ENCODE measurements at places on chromosomes 7 and 10.

DNA sequence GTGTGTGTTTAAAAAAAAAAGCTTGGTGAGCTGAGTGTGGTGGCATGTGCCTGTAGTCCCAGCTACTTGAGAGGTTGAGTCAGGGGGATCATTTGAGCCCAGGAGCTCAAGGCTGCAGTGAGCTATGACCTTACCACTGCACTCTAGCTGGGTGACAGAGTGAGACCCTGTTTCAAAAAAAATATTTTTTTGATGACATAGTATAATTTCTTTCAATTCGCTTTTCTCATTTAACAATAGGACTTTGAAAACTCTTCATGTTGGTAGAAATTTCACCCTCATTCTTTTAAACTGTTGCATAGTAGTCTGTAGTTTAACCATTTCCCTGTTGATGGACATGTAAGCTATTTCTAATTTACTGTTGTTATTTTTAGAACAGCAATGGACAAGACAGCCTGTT is 55.7 kb upstream of the EXOC6 start:
- no peak for DNase-seq

DNA sequence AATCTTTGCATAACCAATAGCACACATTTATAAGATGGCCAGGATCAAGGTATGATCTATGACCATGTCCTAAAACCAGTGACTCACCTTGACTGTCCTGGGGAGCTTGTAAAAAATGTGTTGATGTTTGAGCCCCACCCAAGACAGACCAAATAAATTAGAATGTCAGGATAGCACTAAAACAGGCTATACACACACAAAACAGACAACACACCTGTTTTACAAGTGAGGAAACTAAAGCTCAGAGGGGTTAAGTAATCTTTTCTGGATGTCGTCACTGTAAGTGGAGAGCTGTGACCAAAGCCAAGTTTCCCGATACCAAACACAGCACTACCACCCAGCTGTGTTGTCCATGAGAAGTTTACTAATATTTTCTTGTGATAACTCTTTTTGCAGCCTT is 84.5 kb downstream of the AVL9 start:
- no peak for DNase-seq

DNA sequence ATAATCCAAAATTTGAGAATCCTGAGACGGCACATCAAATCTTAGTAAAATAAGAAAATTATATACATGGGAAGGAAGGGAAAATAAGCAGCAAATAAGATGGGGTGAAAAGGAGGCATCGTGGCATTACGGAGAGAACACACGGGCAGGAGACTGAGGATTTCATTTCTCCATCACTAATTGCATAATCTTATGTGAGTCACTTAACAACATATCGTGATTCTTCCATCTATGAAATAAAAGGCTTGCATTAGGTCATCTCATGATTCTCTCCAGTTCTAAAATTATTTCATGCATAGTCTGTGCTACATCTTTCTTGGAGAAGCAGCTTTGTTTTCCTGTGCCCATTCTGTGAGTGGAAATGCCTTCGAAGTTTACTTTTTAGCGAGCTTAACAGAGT is 288.7 kb downstream of the LRMDA start:
- DNase-seq, result no peak

GRCh38 chr10:91391920-91392319 is 18.2 kb upstream of the HECTD2 start:
- no peak for DNase-seq

DNA sequence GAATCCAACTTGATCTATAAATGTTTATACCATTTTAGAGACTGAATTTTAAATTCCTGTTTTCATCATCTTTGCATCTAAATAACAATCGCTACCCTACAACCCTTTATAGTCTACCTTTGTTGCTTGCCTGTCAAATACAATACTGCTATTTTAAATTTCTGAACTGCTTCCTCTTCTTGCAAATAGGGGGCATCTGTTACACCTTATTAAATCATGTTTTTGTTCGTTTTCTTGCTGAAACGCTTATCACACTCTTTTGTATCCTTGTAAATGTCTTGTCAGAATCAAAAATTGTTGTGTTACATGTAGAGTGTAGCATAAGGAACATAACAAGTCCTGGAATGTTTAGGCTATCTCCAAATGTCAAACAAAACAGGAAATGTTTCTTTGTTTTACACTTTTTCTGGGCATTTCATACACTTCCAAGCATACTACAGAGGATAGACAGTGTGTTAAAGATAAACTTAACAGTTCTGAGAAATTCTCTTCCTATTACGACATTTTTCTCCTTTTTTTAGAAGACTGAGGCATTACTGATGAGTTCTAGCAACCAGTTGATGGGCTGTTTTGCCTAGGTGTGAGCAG is 281.3 kb downstream of the GPR158 start:
- no peak for DNase-seq

DNA sequence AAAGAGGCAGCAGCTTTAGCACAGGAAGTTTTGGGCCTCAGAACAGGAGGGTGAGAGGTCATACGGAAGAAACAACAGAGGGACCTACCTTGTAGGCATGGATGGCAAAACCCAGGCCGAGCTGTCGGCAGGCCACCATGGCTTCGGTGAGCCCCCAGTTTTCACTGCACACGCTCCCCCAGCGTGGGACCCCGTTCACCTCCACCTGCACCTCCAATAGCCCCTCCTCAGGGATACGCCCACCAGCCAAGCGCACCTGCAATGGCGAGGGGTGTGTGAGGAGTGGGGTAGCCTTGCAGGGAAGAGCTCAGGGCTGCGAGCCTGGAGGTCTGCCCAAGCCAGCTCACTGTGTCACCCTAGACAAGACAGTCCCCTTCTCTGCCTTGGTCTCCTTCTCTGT is 11.3 kb downstream of the LOXL4 start:
- DNase-seq, result no peak

GRCh38 chr7:84675633-84676034 is 481.0 kb upstream of the SEMA3A start:
- DNase-seq, result no peak

- no peak for DNase-seq
Measured at GRCh38 chr7:47407821-47408674, 173.9 kb downstream of the TNS3 start.

DNA sequence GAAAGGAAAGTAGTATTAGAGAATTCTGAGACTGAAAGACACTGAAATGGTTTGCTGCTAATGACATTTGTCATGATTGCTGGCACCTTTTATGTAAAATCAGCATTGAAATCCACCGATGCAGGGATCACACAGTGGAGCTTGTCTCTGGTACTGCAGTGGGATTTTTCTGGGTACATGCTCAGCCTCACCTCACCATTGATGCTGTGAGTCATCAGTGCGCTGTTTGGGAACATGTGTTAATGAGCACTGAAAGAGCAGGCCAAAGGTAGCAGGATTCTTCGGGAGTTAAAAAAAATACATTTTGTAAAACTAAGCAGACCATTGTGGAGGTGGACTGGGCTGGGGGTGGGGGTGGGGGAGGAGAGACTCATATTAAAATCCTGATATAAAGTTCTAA is 174.9 kb downstream of the CREB5 start:
- DNase-seq, result no peak

DNA sequence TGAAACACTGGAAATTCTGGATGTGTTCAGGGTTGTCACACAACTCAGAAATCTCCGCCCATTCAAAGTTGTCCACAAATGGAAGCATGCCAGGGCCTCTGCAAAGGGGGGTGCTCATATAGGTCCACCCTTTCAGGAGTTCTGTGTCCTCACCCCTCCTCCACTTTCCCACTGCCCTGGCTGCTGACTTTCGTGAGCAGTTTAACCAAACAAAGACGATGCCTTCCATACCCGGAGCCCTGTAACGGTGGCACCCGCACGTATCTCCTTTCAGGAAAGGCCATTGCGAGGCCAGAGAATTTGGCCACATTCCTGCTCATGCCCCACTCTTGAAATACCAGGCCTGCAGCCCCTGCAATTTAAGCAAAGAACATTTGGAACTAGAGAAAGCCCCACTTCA is 1.4 kb downstream of the CPXM2 start:
- DNase-seq, result no peak

GRCh38 chr7:99392659-99393354 is 15.6 kb downstream of the PDAP1 start:
- DNase-seq, result peak; percentile 71

- DNase-seq, result no peak
Measured at GRCh38 chr7:27244488-27245123, 2.0 kb downstream of the EVX1 start.

GRCh38 chr10:15863323-15863722 is 3.0 kb upstream of the MINDY3 start:
- no peak for DNase-seq

GRCh38 chr7:101169838-101170551 is 4.6 kb upstream of the VGF start:
- DNase-seq, result peak; percentile 63

DNA sequence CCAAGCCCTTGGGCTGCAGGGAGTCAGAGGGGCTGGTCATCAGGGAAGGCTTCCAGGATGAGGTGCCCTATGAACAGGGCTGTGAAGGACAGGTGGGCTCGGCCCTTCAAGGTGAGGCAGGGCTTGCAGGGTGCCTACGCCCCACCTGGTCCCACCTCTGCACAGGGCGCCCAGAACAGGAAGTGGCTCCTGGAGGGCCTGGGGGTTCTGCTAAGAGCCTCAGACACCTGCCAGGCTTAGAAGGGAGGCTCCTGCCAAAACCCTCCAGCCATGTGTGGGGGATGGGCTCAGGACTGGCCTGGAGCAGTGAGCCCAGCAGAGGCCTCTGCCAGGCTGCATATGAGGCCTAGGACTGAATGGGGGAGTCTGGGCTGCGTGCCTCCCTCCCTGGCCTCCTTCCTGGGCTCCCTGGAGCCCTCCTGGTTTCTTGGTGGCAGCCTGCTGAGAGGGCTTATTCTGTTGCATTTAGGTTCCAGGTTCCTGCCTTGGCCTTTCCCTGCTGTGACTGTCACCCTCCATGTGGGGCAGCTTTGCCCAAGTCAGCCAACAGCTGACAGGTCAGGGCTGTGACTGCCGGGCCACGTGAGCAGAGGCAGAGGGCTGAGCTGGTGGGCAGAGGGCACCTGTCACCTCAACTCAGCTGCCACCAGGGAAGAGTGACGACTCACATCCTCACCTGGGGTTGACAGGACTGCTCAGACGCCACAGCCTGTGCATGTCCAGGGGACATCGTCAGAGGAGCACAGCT is 45.2 kb upstream of the MSMB start:
- DNase-seq, result no peak

DNA sequence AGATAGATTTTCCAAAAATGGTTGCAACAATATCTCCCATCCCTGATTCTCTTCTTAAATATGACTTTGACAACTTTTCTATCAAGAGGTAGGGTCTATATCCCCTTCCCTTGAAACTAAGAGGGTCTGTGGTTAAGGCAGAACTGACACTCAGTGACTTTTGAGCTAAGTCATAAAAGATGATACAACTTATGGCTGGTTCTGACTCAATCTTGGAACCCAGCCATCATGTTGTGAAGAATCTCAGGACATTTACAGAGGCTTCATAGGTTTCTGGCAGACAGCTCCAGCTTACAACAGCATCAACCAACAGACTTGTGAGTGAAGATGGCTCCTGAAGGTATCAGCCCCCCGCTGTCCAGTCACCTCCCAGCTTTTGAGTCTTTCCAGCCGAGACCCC is 203.5 kb downstream of the RNLS start:
- no peak for DNase-seq

- DNase-seq, result no peak
Measured at GRCh38 chr7:664997-665735, 61.3 kb upstream of the DNAAF5 start.

DNA sequence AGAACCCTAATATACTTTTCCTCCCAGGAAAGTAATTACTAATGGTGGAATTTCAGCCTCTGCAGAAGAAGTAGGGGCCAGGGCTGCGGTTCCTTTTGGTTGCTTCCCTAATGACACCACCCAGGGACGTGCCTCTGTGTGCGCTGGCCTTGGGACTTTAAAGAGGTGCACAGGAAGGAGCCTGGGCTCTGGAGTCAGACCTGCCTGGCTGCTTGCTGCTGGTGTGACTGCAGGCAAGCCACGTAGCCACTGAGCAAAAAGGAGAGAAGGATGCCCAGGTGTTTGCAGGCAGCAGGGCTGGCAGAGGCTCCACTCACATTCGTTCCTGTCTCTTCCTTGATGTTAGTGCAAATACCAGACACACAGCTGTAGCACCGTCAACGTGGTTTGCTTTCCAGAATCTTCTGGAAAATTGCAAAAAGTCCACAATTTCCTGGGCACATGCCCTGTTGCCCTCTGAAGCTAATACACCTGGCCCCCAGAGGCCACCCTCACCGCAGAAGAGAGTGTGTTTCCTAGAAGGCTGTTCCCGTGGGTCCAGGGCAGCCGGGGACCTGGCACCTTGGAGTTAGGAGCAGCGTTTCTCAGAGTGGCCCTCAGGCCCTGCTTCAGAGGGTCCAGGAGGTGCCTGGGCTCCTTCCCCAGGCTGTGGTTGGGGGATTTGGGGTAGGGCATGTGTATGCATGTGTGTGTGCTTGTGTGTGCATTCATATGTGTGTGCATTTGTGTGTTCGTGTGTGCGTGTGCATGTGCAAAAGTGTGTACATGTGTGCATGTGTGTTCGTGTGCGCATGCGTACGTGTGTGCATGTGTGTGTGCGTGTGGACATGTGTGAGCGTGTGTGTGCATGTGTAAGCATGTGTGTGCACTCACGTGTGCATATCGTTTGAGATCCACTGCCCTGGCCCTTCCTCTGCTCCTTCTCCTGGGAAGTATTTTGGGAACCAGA is 12.8 kb upstream of the PRKAG2 start:
- DNase-seq, result no peak

- DNase-seq, result no peak
Measured at GRCh38 chr7:78634093-78634492, 819.4 kb downstream of the MAGI2 start.

GRCh38 chr7:131326576-131326975 is 1.1 kb upstream of the MKLN1 start:
- no peak for DNase-seq

- no peak for DNase-seq
Measured at GRCh38 chr10:47008769-47009168, 97.5 kb downstream of the PTPN20 start.

DNA sequence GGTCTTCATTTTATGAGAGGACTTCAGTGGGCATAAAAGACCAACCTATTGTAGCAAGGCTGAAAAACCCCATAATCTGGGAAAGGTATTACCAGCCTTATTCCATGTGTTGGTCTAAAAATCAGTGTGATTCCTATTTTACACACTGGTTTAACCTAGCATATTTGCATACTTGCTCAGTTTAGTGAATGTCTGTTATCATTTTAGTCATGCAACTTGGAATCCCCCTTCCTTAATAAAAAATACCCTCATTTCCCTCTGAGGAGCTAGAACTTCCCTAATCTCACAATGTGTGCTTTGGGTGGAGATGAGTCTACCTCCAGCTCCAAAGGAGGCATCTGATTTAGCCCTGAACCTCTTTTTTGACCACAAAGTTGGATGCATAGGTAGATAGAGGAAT is 312.8 kb upstream of the SORCS1 start:
- DNase-seq, result no peak

Data from stimulated activated CD4-positive, alpha-beta T cell treated with anti-CD3 and anti-CD28 coated beads, Interleukin-1b, Interleukin-23, amount 100 ng/mL, for 24 hours (primary cell).